Karpas-422 (cell line): ENCODE measurements at places on chromosomes 2 and 18.

DNA sequence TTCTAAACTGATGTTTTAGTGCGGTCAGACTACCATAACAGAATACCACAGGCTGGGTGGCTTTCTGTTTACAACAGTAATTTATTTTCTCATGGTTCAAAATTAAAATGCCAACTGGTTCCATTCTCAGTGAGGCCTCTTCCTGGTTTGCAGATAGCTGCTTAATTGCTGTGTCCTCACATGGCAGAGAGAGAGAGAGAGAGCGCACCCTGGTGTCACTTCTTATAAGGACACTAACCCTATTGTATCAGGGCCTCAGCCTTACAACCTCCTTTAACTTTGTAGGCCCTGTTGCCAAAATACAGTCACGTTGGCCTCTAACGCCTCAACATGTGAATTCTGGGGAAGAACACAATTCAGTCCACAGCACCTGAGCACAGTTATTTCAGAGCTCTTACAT, 37.5 kb upstream of the ZNF385B start:
- peak; percentile 87 for DNase-seq

GRCh38 chr2:133044556-133044955, 374.6 kb upstream of the LYPD1 start:
- DNase-seq = no peak

- no peak for DNase-seq
These were observed 22.8 kb downstream of the EPB41L3 start for GRCh38 chr18:5521000-5521399.

DNA sequence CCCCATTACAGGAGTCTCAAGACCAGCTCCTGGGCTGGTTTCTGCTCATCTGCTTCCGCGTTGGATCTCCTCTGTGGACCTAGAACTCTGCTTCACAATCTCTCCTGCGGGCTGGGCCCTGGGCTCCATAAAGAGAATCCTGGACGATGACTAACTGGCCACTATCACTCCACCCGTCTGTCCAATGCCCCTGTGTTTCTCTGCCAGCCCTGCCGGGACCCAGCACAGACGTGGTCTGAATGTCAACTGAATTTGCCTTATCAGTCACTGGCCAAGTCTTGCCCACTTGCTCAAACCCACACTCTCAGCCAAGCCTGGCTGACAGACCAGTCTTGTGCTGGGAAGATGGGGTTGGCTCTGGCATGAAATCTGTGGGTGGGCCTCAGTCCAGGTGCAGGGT, 17.4 kb downstream of the KIF3C start:
- no peak for DNase-seq

DNA sequence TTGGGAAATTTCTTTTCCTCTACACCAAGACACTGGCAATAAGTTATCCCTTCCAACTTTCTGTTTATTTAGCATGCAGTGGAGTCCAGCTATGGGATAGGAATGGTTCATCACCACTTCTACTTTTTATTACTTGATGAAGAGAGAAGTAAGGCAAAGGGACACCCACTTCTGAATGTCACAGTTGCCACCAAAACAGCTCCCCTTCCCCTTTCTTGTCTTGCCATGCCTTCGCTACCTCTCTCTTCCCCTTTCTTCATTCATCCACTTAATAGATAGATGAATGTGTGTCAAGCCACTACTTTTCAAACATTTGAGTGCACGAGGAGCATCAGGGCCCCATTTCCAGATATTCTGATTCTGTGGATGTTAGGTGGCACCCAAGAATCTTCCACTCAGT, 59.6 kb downstream of the KCTD18 start:
- no peak for DNase-seq

DNA sequence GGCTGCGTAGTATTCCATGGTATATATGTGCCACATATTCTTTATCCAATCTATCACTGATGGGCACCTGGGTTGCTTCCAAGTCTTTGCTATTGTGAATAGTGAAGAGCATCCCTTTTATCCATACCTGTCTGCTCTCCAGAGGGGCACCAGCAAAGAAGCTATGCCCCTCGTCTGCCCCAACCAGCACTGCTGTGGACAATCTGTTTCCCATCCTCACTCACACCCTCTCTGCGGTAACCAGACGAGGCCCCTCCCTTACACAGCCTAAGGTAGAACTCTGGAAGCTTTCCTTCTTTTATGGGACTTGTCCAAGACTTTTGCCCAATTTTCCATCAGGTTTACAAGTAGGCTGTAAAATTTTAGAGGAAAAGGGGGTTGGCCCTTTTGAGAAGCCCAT, 24.9 kb downstream of the TTR start:
- DNase-seq = no peak

DNA sequence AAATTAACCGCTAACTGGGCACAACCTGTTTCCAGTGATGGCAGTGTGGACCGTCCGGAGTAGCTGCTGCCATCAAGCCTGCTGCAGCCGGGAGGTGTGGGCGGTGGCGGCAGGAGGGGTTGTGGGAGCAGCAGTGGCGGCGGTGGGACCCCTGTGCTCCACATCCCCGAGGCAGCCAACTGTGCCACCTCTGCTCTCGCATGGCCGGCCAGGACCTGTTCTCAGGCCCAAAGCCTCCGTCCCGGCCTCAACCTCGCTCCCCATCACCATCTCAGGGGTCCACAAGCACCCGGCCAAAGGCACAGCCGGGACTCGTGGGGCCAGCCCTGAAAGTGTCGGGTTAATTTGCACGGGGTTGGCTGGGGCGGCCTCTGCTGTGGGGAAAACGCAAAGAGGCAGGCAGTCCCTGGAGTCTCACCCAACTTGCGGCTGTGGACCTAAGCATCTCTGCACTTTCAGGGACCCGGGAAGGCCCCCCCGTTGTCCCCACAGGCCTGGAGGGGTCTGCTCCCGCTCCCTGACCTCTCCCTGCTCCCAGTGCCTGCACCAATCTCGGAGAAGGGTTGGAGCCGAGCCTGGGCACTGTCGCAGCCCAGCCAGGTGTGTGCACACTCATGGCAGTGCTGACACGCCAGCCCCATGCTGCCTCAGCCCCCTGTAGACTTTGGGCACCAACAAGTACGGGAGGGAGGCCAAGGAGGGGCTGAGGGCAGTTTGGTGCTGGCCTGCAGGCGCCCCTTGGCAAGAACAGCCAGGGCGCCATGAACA, 44.4 kb upstream of the PEX13 start:
- peak; percentile 94 for DNase-seq

GRCh38 chr2:144004742-144005141, 515.2 kb downstream of the ZEB2 start:
- no peak for DNase-seq

GRCh38 chr18:53894675-53895442, 329.6 kb downstream of the MBD2 start:
- DNase-seq = no peak

DNA sequence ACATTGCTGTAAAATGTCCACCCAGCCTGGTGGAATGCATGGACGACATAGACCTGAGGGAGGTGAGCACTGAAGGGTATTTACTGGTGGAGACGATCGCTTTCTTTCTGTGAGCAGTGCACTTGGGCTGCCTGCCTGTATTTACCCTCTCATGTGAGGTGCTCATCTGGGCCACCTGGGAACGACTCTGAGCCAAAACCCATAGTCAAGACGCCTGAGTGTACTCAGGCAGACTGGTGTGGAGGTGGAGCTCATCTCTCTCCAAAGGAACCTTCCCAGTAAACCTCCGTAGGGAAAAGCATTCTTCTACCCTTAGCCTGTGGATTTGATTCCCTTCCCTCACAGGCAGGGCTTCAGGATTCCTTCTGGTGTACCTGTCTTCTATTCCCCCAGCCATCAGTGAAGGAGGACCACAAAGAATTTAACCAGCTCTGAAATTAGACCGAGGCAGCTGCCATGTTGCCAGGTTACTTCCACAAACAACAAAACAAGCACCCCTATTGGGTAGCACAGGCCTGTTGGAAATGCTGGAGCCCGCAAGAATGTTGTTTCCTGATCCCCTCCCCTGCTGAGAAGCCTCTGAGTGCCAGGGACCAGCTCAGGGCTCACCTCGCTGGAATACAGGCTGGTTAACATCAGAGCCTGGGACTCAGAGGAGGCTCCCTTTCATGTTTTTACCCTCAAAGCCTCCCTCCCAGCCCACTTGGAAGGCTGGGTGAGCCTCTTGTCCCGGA, 47.5 kb upstream of the TXNDC2 start:
- DNase-seq = no peak

DNA sequence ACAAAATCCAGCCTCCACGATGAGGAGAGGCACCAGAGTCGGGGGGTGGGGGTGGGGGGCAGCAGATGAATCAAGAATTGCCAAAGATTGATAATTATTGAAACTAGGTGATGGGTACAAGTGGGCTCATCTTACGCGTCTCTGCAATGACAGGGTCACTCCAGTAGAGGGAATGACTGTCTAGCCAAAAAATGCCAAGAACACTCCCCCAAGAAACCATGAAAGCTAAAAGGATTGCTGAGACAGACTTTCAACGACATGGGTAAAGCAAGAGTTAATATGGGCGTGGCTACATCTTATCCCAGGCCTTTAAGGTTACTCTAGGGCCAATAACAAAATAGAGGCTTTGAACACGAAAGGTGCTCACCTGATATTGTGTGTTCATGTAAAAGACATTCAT, 86.5 kb downstream of the STK39 start:
- DNase-seq = peak; percentile 64

GRCh38 chr2:14123436-14124103, 508.9 kb upstream of the LRATD1 start:
- DNase-seq = no peak

DNA sequence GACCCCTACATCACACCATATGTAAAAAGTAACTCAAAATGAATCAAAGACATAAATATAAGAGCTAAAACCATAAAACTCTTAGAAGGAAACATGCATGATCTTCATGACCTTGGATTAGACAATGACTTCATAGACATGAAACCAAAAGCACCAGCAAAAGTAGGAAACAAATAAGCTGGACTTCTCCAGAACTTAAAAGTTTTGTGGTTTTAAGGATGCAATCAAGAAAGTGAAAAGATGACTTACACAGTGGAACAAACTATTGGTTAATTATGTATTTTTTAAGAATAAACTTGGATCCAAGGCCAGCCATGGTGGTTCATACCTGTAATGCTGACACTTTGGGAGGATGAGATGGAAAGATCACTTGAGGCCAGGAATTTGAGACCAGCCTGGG, 150.2 kb downstream of the GALNT1 start:
- no peak for DNase-seq

DNA sequence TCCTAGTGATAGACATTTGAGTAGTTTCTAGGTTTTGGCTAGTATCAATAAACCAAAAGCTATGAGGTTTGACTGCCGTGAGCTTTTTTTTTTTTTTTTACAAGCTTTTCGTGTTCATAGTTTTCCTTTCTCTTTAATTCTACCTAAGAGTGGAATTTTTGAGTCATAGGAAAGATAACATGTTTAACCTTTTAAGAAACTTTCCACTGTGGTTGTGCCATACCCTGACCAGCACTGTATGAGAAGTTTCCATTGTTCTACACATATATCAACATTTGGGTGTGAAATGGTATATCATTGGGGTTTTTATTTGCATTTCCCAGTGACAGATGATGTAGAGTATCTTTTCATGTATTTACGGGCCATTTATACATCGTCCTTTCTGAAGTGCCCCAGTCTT, 31.7 kb downstream of the UBE2F start:
- DNase-seq = peak; percentile 48

DNA sequence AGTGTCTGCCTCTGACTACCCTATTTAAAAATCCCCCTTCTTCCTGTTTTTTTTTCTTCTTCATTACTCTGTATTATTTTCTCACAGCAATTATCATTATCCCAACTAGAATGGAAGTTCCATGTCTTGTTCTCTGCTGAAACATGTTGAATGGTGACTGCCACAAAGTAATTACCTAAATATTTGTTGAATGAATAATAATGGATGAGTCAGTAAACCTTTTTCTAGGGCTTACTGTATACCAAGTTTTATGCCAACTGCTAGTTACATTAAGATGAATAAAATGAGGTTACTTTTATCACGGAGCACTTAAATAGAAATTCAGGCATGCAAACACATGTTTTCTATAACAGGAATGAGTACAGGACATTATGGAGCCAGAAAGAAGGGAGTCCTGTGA, 490.6 kb downstream of the THSD7B start:
- no peak for DNase-seq

DNA sequence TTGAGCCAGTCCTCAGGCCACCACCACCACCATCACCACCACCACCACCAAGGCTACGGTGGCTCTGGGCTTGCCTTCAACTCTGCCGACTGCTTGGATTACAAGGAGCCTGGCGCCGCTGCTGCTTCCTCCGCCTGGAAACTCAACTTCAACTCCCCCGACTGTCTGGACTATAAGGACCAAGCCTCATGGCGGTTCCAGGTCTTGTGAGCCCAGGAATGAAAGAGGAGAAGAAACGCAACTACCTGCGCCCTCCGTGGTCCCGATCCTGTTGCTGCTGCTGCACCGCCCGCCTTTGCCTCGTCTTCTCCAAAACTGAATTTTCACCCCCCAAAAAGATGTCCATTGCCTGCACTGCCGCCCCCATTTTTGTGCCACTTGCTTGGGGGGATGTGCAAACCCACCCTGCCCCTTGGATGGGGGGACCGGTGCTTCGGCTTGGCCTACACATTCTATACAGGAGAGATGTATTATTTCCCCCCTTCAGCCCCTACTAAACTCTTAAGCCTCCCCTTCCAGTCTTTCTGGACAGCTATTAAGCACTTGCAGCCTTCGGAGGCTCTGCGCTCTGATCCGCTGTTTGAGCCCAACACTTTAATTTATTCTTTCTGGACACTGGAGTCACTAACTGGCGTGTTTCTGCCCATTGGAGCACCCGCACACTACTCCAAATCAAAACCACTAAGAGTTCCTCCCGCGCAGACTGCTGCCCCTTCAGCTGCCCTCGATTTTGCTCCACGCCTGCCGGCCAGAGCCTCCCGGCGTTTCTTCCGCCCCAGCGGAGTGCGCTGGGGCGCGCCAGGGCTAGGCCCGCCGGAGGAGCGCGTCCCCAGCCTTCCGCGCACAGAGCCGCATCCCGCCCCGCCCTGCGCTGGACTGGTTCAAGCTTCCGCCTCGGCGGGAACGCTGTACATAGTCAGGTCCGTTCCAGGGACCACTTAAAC, 5.7 kb downstream of the OTX1 start:
- no peak for DNase-seq

- no peak for DNase-seq
These were observed 25.3 kb upstream of the PTPRM start for GRCh38 chr18:7541835-7542234.

GRCh38 chr2:120804459-120804858, 68.8 kb downstream of the GLI2 start:
- DNase-seq = no peak

- DNase-seq = peak; percentile 82
These were observed 37.1 kb downstream of the BCL2L11 start for GRCh38 chr2:111157798-111158197.

- no peak for DNase-seq
These were observed 124.6 kb downstream of the SPOPL start for GRCh38 chr2:138626148-138626547.

GRCh38 chr2:204264085-204264553, 281.2 kb upstream of the PARD3B start:
- no peak for DNase-seq

DNA sequence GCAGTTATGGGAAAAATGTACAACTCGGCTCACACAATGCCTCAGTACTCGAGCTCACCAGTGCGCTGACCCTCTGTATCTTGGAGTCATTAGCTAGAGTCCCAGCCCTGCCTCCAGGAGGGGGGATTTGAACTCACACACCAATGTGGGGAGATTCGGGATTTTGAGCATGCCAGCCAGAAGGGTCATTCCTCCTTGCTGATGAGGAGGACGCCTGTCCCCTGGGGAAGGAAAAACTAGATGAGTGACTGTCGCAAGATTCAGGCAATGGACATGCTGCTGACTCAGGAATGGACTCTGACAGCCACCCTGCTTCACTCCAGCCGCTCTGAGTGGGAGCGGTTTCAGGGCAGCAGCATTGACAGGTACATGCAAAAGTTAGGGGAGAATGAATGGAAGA, 20.6 kb downstream of the FIGN start:
- DNase-seq = no peak
